ENCODE measurements at places on chromosomes 7 and 10.

GRCh38 chr10:71708897-71709882, 10.4 kb downstream of the C10orf105 start:
- DNase-seq: no peak

DNA sequence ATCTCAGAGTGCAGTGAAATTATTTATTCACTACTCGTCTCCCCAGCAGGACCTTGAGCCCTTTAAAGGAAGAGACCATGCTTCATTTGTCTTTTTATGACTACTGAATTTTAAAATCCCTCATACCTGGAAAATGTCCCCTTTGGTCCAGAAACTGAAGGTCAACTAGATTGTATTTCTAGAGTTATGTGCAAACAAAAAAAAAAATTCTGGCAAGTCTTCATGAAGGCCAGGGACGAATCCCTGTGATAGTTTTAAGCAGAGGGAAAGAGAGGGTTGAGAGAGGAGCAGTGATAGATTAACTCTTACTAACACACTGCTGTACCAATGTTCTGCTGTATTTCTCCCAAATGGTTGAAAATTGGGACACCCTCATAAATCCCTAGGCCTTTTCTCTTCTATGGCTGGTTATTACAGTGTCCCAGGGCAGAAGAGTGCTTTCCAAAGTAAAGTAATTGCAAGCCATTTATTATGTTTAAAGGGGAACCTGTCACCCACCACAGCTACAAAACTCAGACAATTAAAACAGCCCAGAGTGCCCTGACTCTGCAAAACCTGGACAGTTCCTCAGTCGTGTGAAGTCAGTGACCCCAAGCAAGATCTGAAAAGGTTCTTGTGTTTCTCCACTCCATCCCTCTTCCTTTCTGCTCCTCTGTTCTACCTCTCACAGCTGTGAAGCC, 182.8 kb upstream of the AOAH start:
- DNase-seq: no peak

DNA sequence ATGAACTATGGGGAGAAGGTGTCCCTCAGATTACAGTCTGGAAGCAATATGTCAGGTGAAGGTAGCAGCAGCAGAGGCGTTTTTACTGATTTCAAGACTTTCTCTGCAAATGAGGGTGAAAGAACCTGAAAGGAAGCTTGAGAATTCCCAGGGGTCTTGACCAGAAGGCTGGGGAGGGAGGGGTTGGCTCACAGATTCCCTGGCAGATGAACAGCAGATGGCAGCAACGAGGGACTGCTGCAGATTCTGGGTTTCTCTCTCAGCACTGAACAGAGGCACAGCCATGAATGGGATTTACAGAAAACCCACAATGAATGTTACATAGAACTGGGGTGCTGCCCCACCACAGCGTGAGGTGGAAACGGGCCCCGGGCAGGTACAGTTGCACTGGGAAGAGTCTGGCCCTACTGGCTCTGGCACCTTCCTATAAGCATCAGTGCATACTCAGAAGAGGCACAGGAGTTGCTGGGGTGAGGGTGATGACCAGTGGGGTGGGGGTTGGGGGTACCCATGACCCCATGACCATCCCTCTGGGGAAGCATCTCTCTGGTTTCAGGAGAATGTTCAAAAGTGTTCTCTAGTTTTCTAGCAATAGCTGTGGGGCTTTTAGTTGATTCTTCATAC, 317.8 kb downstream of the SH2D4B start:
- DNase-seq: no peak

DNA sequence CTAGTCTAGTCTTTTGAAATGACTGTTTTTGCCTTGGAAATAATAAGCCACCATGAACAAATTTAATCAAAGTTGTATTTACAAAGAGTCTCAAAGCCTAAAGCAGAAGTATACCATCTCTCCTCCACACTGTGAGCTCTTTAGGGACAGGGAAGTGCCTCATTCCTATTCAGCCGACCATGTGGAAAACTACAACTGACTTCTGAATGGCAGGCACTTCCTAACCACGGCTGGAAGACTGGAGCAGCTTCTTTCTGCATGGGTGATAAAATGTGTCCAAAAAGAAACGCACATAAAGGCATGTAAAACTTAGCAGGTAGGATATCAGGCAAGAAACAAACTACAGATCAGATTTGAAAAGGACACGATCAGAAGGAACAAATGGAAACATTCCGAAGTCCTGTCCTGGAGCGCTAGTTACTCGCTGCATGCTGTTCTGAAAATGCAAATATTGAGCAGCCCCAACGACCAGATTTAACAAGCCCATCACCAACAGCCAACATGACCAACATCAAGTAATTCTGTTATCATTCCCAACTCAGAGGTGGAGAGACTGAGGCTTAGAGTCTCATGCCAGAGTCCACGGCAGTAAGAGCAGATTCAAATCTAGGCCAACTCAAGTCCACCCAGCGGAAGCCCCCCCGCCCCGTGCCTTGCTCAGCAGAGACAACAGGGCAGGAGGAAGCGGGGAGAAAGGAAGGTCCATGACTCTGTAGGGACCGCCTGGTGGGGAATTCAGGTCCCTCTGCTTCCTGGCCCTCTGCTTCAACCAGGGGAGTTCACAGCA, 26.5 kb downstream of the CTBP2 start:
- no peak for DNase-seq

GRCh38 chr10:104329735-104330134, 8.5 kb downstream of the ITPRIP start:
- peak; percentile 59 for DNase-seq

- no peak for DNase-seq
Observed at GRCh38 chr7:32616625-32617024, 121.3 kb downstream of the AVL9 start.

- no peak for DNase-seq
Observed at GRCh38 chr7:141990011-141990725, 5.5 kb upstream of the MGAM start.

DNA sequence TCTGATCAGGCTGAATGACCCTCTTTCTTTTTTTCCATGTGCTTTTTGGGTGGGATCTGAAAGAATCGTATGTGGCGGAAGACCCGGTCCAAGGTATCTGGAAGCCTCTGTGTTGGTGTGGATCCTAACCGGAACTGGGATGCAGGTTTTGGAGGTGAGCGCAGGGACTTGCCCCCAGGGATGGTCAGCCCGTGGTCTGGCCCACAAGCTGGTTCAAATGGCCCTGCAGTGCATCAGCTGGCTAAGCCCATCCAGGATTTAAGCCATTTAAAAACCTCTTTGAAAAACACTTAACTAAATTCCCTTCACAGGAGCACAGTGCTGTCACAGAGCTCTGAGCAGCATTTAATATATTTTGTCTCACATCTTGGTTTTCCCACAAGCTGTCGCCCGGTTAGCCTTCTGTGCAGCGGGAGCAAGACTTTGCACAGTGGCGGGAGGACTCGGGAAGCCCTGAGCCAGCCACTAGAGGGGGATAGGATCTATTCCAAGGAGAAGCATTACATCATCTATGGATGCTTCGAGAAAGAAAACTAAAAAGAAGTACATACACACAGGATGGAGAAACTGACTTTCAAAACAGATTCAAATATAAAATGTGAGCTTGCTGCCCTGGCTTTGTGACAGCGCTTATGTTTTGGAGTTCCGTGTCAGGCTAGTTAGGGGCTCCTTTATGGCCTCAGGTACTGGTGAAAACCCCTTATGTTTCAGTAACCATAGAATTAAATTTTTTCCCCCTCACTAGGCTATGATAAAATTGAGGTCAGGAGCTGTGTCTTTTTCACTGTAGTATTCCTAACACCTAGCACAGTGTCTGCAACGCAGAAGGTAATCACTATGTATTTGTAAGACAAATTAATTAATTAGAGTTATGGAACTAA, 11.3 kb downstream of the CPA2 start:
- no peak for DNase-seq

Measured in T1000 (cell line).